ENCODE measurements at places on chromosomes 6 and 20.

DNA sequence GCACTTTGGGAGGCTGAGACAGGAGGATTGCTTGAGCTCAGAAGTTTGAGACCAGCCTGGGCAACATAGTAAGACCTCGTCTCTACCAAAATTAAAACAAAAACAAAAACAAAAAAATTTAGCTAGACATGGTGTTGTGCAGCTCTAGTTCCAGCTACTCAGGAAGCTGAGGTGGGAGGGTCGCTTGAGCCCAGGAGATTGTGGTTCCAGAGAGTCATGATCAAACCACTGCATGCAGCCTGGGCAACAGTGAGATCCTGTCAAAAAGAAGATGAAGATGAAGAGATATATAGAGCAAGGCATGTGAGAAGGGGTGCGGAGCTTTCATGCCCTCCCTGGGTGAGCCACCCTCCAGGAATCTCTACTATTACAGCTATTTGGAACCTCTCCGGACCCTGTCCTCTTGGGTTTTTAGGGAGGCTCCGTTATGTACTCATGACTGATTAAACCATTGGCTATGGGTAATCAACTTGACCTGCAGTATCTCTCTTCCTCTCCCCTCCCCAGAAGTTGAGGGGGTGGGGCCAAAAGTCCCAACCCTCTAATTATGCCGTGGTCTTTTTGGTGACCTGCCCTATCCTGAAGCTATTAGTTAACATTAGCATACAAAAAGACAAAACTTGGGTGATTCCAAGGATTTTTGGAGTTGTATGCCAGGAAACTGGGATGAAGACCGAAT lies 9.0 kb downstream of the POLH start:
- no peak for DNase-seq

DNA sequence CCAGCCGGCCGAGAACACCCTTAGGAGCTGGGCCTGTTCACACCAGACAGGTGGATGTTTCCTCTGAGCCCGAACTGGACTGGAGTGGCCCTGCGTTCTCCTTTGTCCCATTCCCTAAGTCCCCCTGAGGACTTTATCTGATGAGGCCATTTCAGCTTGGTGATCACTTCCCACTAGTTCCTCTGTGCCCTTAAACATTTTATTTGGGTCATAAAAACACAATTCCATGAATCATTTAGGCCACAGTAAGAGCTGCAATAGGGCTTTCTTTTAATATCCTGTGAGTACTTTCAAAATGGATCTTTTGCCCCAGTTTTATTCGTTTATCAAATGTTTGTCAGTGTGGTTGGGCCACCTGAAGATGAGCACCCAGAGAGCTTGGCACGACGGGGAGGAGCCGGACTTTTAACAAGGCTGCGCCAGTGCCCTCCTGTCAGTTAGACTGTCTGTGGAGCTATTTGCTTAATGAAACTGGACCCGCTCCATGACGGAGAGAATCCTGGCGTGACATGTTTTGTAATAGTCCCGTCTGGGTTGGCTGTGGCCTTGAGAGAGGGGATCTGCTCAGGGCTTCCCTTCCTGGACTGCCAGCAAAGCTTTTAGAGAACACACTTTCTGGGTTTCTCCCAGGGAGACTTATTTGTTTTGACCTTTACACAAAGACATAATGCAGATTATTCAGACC lies 53.5 kb downstream of the ZDHHC14 start:
- DNase-seq, result no peak

GRCh38 chr6:142845624-142846458 lies 99.1 kb downstream of the HIVEP2 start:
- DNase-seq, result peak; percentile 69

DNA sequence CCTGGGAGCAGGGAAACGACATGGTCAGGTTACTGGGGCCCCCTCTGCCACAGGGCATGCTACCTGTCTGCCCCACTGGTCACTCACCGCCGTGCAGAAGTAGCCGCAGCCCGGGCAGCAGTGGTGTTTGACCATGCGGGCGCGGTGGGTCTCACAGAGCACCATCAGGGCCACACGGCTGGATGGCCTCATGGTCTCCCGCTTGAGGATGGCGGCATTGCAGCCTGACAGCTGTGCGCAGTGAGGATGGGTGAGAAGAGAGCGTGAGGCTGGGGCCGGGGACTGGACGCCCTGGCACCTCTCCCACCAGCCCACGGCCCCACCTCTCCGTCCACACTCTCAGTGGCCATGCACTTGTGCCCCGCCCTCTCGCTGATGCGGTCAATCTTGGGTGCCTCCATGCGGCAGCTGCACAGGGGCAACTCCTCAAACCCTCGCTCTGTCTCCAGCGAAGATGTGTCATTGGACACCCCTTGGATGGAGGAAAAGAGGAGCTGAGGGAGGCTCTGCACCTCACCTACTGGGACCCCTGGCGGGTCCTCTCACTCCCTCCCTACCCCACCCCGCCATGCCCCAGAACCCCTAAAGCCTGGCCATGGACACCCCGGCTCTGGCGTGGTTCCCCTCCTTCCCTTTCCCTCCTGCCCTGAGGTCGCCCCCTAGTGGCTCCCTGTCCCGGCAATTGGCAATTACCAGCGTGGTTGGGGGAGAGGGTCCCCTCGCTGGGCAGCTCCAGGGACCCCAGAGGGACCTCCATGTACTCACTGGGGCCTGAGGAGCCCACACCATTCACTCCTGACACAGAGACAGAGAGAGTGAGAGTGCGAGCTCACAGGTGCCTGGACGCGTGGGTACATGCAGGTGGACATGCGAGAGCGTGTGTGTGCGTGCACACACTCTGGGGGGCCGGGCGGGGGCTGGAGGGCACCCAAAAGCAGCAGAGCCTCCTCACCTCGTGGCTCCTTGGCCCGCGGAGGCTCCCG lies 8.9 kb downstream of the EHMT2 start:
- peak; percentile 35 for DNase-seq

GRCh38 chr6:135075018-135075417 lies 20.4 kb upstream of the HBS1L start:
- DNase-seq, result no peak

DNA sequence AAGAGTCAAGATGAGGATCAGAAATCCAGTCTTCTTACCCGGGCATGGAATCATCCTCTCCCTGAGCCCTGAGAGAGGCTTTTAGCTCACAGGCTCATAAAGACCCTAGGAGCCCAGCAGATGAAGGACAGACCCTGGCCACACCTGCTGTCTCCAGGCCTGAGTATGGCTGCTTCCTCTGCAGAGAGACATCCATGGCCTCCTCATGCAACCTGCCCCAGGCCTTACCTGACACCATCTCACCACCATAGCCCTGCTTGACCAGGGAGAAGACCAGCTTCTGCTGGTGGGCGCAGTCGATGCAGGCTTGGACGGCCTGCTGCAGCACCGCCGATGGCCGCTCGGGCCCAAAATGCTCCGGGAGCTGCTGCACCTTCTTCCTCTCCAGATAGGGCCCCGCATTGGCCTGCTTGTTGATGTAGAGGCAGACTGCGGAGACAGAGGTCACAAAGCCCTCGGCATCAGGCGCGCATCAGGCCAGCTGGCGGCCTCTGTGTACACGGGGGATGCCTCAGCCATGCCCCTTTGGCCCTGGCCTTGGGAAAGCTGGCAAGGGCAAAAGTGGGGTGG lies 77.6 kb downstream of the SCML4 start:
- no peak for DNase-seq

- DNase-seq, result no peak
Measured at GRCh38 chr6:5639193-5639592, 367.5 kb downstream of the NRN1 start.

DNA sequence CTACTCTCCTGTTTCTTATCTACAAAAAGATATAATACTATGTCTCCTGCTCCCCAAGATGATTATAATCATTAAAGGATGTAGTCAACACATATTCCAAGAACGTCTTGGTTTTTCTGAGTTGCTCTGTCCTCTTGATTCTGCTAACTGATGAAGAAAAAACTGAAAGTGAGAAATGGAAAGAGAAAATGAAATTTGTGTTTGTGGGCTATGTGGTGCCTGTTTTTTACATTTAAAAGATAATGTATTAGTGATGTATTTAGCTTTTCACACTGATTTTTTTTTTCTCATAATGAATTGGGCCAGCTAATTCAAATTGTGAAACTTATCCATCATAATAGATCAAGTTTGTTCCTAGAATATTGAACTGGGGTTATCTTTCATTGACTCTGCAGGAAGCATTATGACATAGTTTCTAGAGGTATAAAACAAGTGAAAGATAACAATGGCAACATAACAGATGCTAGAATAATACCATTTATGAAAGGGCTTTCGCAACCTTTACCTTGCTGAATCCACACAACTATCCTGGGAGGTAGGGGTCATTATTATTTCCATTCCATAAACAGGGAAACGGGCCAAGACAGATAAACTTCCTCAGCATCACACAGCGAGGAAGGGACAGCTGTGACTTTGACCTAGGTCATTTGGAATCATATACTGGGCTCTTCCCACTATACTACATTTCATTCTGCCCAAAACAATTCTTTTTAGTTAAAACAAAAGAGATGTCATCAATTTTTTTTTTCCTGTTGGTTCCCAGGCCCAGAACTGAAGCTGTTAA lies 336.7 kb downstream of the GJA1 start:
- no peak for DNase-seq

GRCh38 chr6:117327149-117328004 lies 62.0 kb downstream of the VGLL2 start:
- no peak for DNase-seq

DNA sequence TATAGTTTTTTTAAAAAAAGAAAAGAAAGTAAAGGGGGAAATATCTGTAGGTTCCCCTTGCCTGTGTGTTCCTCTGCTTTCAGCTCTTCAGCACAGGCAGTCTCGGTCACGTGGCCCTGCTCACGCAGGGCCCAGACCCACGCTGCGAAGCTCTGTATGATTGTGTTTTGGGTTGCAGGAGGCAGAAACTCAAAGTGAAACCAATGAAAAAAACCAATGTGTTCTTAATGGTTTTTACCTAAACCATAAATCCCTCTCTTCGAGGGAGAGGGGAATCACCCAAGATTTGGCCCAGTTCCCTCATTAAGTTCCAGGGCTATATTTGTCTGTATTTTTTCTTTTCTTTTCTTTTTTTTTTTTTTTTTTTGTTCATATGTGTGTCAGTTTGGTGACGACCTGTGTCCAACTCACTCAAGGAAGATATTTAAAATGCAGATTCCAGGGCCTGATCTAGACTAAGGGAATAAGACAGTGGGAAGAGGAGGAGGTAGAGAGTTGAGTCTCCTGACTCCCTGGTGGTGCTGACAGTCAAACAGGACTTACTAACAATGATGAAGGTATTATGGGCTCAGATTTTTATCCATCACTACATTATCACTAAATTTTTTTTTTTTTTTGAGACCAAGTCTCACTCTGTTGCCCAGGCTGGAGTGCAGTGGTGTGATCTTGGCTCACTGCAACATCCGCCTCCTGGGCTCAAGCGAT lies 33.8 kb upstream of the RREB1 start:
- peak; percentile 67 for DNase-seq

GRCh38 chr6:138572167-138572875 lies 73.0 kb upstream of the NHSL1 start:
- DNase-seq, result no peak

GRCh38 chr20:39574061-39574460 lies 611.9 kb downstream of the DHX35 start:
- DNase-seq, result no peak

DNA sequence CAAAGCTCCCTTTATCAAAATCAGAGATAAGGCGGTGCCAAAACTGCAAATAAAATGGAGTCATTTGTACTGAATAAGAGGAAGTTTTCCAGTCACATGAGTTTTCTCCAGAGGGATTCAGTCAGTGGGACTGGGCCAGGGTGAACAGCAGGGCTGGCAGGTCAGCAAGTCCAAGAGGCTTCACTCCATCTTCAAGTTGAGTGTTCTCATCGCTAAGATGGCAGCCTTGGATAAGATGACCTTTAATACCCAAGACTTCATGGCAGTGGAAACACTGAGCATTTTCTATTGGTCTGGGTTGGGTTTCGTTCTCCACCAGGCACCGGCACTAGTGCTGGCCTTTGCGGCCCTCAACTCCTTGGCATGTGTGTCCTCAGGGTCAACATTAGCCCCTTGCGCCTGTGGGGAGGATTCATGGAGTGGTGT lies 29.3 kb upstream of the IGF2R start:
- DNase-seq, result no peak

All from CD4-positive, alpha-beta T cell treated with Interferon gamma for 1 hour (primary cell).